ENCODE measurements at places on chromosomes 3 and 15. TPM values are rescaled to one million over a fixed set of nuclear protein-coding genes. Genes with fewer than 3 reads are reported as not detected.

The TMEM44 gene
- total RNA-seq, result 9.0 TPM

The TBC1D21 gene
- total RNA-seq, result not detected

The CTXND1 gene
- not detected for total RNA-seq

The CELSR3 gene
- 1.1 TPM for total RNA-seq

The PPP1R14D gene
- not detected for total RNA-seq

The ZNF501 gene
- total RNA-seq, result 6.8 TPM

The RAMAC gene
- 100 TPM for total RNA-seq

The MFSD1 gene
- total RNA-seq, result 63.6 TPM

The NR2E3 gene
- 0.26 TPM for total RNA-seq

The REC114 gene
- total RNA-seq, result not detected

The ZBED2 gene
- 8.2 TPM for total RNA-seq

The ADAMTS17 gene
- total RNA-seq, result 2.0 TPM

The PSTPIP1 gene
- not detected for total RNA-seq

The MYLK gene
- 3.2 TPM for total RNA-seq

The TIPIN gene
- 17.8 TPM for total RNA-seq

The TARS3 gene
- total RNA-seq, result 5.4 TPM

The STARD5 gene
- 5.9 TPM for total RNA-seq

The CSPG4 gene
- 6.3 TPM for total RNA-seq

The CFAP100 gene
- total RNA-seq, result not detected

The SI gene
- not detected for total RNA-seq

The TNNC1 gene
- total RNA-seq, result 1.2 TPM

The SSUH2 gene
- total RNA-seq, result 0.13 TPM

The CD86 gene
- total RNA-seq, result not detected

The GOLGA8G gene
- total RNA-seq, result not detected

The THBS1 gene
- total RNA-seq, result 37.8 TPM

The GOLGA6D gene
- not detected for total RNA-seq

The TRIM71 gene
- not detected for total RNA-seq

The FAM227B gene
- 2.1 TPM for total RNA-seq

The XRN1 gene
- total RNA-seq, result 31.6 TPM

The COL8A1 gene
- 2.7 TPM for total RNA-seq

The APEH gene
- 156 TPM for total RNA-seq

The ADAMTS7 gene
- total RNA-seq, result 0.51 TPM

The MAP2K1 gene
- total RNA-seq, result 57.7 TPM

The CD47 gene
- 38.0 TPM for total RNA-seq
